ENCODE measurements at places on chromosomes 3 and 15.

DNA sequence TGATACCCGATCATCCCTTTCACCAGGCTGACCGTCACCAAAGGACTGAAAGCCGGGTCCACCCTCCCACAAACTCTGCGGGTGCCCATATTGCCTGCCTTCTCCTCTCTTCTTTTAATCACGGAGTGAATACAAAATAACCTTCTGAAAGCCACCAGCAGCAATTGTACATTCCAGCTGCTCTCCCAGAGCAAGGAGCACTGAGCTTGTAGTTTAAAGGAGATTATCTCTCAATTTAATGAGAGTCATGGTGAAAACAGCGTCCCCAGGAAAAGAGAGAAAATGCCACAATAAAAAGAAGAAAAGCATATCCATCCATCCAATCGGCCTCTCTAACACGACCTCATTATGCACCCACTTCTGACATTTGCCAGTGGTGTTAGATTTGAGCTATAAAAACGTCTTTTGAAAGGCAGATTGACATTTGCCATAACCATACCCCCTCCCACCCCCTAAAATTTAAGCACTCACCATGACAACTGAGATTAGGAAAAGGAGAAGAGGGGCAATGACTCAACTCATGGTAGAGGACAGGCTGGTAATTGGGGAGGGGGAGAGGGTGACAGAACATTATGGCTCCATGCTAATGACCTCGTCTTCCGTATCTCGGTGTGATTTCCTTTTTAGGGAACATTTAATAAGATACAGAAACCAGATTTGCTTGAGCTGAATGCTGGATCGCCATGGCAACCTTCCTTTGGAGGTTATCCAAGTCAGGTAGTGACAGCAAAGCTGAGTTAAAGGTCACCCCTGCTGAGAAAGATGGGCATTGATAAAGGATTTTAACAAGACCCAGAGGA lies 106.2 kb downstream of the ST8SIA2 start:
- ATAC-seq, result no peak

DNA sequence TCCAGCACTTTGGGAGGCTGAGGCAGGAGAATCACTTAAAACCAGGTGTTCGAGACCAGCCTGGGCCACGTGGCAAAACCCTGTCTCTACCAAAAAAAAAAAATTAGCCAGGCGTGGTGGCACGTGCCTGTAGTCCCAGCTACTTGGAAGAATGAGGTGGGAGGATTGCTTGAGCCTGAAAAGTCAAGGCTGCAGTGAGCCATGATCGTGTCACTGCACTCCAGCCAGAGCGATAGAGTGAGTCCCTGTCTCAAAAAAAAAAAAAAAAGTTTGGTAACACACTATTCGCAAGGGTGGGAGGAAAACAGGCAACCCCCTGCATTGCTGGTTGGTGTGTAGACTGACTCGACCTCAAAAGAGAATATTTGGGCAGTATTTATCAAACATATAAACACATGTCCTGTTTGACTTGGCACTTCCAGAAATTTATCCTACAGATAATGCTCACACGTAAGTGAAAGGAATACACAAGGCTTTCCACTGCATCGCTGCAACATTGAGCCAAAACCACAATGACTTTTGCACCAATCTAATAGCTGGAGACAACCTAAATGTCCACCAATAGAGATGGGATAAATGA lies 3.1 kb upstream of the ANPEP start:
- ATAC-seq, result no peak

DNA sequence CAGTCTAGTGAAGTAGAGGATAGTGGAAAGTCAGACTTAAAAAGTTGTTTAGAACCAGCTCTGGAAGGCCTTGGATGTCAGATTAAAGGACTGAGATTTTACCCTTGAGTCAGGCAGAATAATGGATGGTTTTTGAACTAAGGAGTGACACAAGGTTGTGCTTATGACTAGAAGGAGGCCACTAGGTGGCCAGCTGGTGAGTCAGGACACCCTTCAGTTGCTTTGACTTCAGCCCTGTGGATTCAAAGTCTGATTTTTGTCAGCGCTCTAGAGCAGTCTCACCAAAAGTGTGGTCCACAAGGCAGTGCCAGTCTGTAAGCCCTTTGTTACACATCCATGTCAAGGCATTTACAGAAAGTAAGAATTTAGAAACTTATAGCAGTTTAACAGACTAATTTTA lies 3.8 kb upstream of the GABPB1 start:
- no peak for ATAC-seq

DNA sequence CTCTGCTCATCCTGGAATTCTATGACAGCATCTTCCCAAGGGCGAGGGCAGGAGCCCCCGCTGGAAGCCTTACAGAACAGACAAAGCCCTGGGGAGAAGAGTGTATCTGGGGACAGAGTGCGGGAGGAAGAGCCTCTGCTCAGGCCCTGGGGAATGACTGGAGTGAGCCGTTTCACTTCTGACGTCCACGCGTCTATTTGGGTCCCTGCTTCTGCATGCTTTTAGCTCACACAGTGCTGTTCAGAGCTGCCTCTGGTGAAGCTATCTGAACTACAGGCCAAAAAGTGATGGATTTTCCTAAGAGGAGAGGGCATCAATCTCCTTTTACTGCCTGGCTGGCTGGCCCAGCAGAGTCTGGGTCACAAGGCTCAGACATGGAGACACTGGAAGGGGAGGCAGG lies 311.8 kb downstream of the NTRK3 start:
- no peak for ATAC-seq

GRCh38 chr3:162236949-162237348 lies 740.3 kb downstream of the OTOL1 start:
- ATAC-seq, result no peak

DNA sequence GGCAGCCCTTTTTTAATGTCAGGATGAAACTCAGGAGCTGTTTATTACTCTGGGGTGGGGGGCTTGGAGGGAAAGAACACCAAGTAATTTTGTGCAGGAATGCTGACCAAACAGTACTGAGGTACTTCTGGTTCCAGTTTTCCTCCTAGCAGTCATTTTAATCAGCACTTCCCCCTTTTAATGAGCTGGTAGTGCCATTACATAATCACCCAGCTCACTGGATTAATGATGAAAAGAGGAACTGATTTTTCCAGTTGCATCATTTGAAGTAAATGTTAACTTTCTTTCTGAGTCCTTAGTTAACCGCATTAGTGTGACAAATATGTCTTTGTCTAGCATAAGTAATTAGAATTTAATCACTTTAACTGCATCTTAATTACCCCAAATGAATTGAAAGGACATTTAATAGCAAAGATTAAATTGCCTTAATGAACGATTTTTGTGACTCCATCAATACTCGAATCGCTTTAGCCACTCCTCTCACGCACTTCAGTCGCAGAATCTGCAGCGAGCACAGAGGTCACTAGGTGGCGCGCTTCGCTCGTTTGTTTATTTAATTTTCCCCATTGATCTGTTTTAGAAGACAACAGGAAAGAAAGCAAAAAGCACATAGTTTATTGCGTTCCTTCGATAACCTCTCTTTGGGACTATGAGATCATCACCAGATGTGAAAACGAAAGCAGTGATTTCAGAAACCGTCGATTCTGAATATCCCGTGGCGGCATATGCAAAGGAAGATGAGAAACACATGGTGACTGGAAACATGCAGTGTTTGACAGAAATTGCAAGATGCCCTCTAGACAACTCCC lies 9.8 kb downstream of the ONECUT1 start:
- peak; percentile 88 for ATAC-seq

DNA sequence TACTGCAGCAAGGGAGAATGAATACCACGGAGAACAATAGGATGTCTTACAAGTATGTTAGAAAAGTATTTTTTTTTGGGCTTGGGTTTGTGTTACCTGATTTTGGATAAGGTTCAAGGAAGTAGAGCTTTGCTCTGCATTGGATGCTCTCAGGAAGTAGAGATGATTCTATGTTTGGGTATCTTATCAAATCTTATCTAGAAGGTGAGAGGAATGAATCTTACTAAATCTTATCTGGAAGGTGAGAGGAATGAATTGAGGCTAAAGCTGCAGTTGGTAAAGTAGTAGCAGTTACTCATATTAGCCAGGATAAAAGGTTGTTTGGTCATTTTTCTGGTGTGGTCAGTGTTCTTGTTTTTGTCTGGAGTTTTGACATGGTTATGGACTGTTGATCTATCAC lies 17.4 kb downstream of the TFG start:
- no peak for ATAC-seq

DNA sequence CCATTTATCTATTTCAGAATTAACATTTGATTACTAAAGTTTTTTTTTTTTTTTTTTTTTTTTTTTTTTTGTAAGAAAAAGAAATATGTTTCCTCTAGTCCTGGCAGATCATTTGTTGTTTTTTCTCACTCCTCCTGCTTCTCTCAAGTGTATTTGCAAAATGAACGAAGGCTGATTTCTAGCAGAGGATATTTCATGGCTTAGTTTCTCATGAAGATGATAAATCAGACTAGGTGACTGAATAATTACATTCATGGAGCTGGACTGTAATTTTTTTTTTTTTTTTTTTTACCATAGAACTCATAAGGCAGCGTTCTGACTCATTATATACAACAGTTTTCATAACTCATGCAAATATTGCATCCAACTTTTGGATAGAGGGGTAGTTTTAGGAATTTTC lies 332.5 kb upstream of the SEMA6D start:
- no peak for ATAC-seq

DNA sequence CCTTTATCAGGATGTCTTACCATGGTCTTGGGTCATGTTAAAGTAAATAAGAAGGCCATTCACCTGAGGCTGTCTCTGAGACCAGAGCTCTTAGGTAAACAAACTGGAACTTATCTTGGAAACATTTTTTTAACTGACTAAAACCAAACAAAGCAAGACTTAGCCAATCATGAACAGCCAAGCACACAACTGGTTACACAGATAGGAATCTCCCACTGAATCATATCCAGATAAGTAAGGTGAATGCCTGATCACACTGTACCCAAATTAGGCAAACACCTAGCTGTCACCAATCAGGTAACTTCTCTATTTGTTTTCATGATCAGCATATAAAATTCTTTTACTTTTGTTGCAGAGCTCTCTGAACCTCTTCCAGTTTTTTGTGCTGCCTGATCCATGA lies 205.4 kb downstream of the CNTN3 start:
- ATAC-seq, result no peak

DNA sequence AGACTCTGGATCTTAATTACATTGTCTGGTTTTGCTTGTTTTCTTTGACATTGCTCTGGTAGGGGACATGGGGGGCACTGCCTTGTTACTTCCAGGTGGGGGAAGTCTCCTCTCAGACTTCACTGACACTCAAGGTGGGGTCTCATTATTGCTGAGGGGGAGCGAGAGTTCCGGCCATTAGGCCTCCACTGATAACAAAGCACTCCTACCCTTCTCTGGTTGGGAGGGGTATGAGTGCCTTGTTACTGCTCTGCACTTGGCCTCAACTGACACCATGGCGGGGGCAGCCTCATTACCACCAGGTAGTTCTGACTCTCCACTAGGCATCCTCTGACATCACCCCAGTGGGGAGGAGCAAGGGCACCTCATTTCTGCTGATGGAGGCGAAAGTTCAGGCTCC lies 25.7 kb downstream of the SH3GL3 start:
- ATAC-seq, result no peak

- no peak for ATAC-seq
Measured at GRCh38 chr15:100831467-100831866, 48.2 kb upstream of the ALDH1A3 start.

DNA sequence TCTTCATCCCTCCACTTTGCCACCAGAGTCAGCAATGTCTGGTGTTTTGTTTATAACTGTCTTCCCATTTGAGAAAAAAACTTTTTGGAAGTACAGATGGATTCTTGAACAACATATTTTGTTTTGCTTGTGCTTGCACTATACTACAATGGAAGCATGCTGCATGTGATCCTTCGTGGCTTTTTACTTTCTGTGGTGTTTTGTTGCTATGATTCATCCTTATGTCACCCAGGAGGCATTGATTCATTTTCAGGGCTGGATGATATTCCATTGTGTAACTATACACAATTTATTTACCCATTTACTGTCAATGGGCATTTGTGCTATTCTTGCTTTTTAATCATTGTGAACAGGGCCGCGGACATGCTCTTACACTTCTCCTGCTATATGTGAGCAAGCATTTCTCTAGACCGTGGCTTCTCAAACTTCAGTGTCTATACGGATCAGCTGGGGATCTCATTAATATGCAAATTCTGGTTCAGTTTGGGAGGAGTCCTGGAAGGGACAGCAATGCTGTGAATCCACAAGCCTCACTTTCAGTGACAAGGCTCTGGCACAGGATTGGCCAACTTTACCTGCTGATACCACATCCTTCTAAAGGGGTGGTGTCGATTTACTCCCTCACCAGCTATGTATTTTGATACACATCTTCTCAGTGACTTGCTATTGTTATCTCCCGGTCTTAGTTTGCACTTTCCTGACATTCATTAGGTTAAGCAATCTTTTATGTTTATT lies 65.9 kb downstream of the POLR2M start:
- ATAC-seq, result no peak

DNA sequence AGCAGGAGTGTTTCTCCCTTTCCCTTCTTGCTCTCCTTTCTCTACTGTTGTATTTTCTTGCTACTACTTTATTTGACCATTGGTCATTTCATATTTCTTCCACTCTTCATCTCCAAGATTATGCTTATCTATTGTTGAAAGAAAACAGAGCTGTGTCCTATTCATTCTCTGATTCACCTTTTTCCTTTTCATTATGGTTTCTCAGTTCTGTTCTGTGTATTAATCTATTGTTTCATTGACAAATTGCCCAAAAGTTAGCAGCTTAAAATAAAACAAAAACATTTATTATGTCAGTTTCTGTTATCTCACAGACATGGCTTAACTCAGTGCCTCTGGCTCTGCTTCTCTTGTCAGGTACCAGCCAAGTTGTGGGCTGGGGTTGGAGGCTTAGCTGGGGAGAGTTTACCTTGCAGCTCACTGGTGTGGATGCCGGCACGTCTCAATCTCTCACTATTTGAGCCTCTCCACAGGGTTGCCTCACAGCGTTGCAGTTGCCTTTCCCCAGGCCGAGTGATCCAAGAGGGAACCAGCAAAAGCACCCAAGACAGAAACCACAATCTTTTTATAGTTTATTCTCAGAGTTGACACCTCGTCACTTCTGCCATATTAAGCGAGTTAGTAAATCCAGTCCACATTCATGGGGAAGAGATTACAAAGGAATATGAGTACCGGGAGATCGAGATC lies 36.9 kb upstream of the FILIP1L start:
- no peak for ATAC-seq

DNA sequence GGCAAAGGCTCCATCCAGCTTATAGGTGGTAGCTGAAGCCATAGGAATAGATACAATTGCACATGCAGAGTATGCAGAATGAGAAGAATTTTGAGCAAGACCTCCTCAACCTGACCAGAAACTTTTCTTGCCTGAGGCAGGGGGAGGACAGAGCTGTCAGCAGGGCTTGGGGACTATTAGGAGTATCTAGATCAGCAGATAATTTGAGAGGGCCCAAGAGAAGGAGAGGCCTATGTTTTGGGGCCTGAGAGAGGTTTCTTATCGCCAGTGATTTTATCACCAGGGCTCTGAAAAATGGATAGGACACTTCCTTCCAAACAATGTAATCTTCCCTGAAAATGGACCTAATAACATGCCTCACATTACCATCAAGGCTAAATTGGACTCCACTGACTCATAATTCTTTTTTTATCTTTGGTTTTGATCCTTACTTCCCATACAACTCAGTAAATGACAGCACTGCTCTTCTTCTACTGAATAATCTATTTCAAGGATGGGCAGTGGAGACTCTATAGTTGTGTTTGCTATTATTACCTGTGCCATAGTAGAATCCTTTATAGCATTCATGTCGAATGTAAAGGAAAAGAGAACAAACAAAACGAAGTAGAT lies 15.8 kb upstream of the RAMAC start:
- no peak for ATAC-seq

All from stimulated activated memory B cell treated with anti-CD40 and anti-IgM and Interleukin-4, amounts not matched to agents 10 μg/mL and 1 μg/mL and 100 μg/mL, for 72 hours (primary cell).